Right cardiac atrium (tissue), 5 donors: ENCODE measurements at places on chromosomes 1 and 21. TPM values are rescaled to one million over a fixed set of nuclear protein-coding genes. Genes with fewer than 3 reads are reported as not detected.
A peak's percentile ranks its signal among the peaks of the same experiment; 100 is the strongest.

GRCh38 chr1:187626056-187626455 lies 797.3 kb downstream of the PLA2G4A start:
- no peak for DNase-seq

GRCh38 chr1:223030871-223031400 lies 112.1 kb downstream of the TLR5 start:
- no peak for DNase-seq

INPP5B gene
- 16.8 TPM for total RNA-seq

GRCh38 chr21:44019568-44019958 lies 7.5 kb downstream of the TRAPPC10 start:
- DNase-seq, result no peak

GRCh38 chr21:42666925-42667324 lies 13.5 kb downstream of the PDE9A start:
- no peak for DNase-seq

PCBP3 gene
- total RNA-seq, result 1.2 TPM

RCAN1 gene
- total RNA-seq, result 26.7 TPM

CCNL2 gene
- total RNA-seq, result 71.3 TPM

DNA sequence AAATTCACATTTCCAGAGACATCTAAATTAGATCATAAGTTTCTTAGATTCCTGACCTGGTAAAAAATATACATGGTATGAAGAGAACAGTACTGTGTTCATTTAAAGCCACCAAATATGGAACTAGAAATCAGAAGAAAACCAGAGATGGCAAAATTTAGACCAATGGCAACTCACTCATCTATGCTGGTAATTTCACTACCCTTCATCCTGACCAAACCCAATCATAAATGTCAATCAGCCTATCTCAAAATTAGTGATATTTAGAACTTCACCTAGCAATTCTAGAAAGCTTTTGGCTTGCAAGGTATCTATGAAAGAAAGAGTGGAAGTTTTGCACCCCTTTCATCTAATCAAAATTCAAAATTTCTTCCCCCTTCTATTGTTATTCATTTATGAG lies 107.7 kb downstream of the NIBAN1 start:
- no peak for DNase-seq

DNA sequence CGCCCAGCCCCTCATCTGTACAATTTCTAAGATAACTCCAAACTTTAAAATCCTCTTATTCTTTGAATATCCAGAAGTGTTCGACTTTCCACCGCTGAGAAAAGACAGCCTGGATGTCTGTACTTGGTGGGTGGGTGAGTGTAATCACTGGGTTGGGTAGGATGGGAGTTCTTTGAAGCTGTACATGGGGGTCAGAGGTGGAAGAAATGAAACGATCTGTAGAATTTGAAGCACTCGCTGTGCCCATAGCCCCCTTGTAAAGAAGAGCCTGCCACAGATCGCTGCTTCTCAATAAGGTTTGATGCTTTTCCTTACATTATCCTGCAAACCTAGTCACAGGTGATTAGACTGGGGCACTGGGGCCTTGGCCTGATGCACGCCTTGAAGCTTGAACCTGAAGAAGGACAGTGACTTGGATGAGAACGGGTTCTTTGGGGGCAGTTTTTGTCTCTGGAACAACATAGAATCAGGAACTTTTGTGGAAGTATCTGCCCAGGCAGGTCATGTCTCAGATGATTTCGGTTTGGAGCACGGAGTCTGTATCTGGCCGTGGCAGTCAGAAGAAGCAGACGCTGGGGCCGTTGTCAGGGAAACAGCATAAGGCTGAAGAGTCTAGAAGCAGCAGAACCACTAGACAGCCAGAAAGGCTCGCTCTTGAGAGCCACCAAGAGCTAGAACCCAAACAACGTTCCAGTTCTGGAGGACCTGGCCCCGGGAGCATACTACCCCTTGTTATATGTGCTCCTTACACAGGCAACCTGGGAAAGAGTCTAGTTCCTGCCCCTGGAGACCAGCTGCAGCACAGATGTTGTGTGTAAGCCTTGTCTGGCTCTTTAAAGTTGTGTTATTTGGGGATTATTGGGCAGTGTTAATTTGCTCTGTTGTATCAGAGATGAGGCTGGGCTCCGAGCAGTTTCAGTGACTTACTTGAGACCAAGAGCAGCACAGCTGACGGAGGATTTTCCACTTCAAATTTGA lies 45.1 kb upstream of the SCCPDH start:
- no peak for DNase-seq

GRCh38 chr1:204104331-204105130 lies 31.6 kb downstream of the SOX13 start:
- peak; percentile 68 for DNase-seq

DNA sequence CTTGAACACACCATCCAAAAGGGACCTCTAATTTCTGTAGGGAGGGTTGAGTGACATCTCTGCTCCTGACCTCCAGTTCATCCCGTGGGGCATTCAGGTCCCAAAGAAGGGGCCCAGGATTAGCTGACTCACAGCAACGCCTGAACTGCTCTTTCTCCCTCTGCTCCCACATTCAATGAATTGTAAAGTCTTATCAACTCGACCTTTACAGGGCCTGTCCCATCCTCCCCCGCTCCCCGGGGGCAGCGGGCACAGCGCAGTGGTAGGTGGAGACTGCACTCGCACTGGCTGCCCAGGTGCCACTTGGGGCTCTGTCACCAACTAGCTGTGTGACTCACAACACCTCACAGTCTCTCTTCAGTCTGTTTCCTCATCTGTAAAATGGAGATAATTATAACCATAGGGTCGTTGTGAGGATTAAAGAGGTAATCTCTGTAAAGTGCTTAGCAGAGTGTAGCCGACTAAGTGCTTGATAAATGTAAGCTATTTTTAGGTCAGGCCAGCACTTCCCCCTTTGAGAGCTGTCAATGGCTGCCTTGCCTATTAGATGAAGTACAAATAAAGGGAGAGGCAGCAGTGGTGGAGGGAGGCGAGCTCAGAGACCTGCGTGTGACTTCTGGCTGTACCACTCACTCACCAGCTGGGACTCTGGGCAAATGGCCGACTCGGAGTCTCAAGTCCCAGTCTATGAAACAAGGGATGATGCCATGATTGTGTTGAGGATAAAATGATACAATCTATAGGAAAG lies 637 bp upstream of the MYBPHL start:
- DNase-seq, result peak; percentile 86

DNA sequence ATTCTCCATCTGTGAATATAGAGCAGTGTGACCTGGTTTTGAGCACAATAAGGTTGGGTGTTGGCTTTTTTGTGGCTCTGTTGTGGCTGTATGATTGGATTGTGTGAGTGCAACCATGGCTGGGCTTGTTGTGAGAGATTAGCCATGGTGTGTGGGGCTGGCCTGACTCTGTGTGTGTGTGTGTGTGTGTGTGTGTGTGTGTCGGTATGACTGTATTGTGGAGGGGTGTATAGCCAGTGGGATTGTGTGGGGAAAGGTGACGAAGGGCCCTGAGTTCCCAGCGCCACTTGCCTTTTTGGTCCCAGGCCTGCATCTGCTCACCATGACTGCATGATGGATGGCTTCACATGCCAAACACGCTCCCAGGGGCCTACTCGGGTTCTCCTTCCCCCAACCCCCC lies 5.9 kb upstream of the SLC6A9 start:
- no peak for DNase-seq

DNA sequence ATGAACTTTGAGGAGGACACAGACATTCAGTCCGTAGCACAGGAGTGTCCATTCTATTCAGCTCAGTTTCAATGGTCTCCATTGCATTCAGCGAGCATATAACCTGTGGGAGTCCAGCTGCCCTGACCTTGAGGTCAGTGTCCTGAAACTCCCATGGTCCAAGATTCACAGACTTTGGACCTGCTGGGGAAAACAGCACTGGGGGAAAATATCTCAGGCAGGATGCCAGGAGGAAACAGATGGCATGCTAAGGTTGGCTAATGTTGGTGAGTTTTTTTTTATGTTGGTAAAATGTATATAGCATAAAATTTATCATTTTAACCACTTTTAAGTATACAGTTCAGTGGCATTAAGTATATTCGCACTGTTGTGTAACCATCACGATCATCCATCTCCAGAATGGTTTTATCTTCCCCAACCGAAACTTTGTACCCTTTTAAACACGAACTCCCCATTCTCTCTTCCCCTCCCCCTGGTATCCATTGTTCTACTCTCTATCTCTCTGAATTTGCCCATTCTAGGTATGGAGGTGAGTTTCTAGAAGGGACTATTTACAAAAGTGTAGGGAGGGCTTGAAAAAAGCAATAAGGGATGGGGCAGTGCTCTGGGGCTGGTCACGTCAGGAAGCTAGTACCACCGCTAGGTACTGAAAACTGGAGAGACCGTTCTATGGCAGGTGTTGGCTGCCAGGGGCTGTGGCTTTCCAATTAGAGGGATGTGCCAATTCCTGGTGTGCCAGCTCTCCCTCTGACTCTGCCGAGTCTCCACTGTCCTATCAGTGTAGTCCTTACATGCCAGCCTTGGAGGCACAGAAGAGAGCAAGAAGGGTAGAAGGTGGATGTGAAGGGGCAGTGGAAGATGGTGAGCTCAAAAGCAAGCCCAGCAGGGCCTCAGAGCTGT lies 85.3 kb downstream of the FOXD2 start:
- DNase-seq, result no peak

DNA sequence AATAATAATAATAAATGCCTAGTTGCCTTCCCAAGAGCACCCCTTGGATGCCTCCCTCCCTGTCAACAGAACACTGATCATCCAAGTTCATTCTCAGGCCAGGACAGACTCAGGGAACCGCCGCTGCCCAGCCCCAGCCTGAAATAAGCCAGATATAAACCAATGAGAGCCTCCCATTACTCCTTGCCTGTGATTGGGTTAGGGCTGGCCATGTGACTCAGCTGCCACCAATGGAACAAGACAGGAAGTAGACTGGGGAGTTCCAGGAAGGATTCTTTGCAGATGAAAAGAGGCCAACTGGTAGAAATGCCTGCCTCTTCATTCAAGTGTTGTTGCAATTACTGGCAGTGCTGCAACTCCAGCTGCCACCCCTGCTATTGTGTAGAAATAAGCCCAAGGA lies 146.4 kb upstream of the TIAM1 start:
- DNase-seq, result no peak

DNA sequence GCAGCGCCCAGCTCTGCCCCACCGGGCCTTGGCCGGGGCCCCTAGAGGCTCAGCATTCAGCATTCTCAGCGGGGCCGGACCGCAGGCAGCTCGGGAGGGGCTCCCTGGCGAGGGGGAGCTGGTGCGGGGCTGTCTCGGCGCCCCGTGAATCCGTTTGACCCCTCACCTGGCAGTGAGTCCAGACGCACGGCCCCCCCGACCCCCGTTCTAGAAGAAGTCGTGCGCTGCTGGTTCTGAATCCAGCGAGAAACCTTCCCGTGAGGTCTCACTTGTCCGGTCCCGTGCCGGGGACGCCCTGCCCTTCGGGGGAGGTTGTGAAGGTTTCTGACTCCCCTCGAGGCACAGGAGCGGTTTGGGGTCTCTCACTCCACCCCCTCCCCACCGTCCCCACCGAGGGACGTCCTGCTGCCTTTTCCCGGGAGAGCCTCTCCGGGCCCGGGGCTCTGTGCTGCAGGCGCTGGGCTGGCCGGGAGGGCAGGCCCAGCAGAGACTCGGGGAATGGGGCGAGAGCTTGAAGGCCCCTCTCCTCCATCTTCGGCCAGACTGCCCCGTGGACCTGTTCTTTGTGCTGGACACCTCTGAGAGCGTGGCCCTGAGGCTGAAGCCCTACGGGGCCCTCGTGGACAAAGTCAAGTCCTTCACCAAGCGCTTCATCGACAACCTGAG lies 655 bp downstream of the COL6A1 start:
- peak; percentile 79 for DNase-seq

DNA sequence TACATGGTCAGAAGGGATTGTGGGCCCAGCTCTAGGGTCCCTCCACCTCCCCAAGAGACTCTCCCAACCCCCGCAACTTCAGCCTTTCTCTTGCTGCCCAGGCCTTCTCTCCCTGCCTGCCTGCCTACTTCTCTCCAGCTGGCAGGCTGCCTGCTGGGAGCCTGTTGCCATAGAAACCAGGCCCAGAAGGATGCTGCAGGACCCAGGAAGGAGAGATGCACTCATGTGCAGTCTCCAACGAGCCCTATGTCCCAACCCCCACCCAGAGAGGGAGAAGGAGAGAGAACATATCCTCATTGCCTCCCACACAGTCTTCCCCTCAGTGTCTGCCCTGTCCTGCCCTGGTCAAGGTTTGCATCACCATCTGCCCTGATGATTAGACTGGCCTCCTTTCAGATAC lies 10.8 kb upstream of the SMIM12 start:
- DNase-seq, result no peak

GRCh38 chr1:63982201-63982600 lies 208.4 kb downstream of the ROR1 start:
- no peak for DNase-seq

MCM3AP gene
- total RNA-seq, result 61.6 TPM

DNA sequence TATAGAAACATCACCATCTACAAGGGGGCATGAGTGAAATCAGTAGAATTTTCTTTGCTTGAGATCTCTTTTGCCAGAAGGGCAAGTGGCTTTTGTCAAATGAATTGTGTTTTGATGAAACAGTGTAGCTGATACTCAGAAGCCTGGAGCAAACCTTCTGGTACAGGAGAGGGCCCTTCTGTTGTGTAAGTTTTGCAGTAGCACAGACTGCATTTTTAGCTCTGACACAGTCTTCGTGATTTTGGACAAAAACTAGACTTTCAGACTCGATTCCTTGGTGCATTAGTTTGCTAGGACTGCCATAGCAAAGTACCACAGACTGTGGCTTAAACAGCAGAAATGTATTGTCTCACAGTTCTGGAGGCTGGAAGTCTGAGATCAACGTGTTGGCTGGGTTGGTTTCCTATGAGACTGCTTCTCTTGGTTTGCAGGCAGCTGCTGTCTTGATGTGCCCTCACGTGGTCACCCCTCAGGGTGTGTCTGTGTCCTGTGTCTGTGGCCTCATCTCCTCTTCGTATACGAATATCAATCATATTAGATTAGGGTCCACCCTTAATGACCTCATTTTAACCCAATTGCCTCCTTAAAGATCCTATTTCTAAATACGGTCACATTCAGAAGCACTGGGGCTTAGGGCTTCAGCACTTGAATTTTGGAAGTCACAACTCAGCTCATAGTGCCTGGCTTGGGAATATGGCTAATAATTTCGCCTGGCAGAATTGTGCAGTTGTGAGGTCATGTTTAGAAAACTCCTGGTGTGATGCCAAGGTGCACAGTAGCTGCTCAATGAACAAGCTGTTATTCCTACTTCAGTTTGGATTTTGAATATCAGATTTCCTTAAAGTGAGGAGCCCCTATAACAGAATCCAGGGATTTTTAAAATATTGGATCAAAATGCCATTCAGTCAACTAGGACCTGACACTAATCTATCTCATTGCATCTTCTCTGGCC lies 21.2 kb upstream of the DISC1 start:
- no peak for DNase-seq

FCGR1A gene
- 5.0 TPM for total RNA-seq

- DNase-seq, result no peak
Measured at GRCh38 chr1:21327566-21328323, 37.5 kb upstream of the ECE1 start.

GRCh38 chr1:51572365-51572764 lies 44.5 kb upstream of the OSBPL9 start:
- no peak for DNase-seq

- DNase-seq, result no peak
Measured at GRCh38 chr21:25506261-25506660, 101.0 kb downstream of the MRPL39 start.

DNA sequence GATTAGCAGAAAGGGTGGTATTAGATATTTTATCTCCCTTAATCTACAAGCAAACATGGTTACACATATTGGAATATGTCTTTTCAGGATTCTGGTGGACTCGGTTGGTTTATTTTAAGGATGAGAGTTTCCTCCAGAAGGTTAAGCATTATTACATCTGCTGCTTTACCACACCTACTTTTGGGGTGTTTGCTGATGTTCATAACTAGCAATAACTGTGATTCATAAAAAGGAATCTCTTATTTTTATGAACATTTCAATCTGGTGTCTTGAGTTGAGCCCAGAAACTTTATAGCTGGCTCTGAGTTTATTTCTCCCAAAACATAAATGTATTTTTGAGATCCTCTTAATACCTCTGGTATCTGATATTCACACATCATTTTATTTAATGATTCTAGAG lies 82.7 kb downstream of the LRRC8D start:
- no peak for DNase-seq
